ENCODE measurements at places on chromosomes 2 and 18.

DNA sequence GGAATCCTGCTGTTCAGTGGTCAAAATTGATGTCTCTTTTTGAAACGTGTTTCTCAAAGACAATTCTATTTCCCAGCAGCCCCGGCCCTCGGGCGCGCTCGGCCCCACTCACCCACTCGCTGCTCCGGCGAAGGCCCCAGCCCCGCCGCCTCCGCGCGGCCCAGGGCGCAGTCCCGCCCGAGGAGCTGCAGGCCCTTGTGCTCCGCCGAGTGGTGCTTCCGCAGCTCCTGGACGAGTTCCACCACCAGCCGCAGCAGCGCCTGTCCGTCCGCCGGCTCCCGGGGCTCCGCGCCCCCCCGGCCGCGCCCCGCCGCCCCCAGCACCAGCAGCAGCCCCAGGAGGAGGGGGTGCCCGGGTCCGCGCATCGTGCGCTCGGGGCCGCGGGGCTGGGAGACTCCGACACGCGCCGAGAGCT, 413 bp downstream of the ALKAL2 start:
- no peak for DNase-seq

DNA sequence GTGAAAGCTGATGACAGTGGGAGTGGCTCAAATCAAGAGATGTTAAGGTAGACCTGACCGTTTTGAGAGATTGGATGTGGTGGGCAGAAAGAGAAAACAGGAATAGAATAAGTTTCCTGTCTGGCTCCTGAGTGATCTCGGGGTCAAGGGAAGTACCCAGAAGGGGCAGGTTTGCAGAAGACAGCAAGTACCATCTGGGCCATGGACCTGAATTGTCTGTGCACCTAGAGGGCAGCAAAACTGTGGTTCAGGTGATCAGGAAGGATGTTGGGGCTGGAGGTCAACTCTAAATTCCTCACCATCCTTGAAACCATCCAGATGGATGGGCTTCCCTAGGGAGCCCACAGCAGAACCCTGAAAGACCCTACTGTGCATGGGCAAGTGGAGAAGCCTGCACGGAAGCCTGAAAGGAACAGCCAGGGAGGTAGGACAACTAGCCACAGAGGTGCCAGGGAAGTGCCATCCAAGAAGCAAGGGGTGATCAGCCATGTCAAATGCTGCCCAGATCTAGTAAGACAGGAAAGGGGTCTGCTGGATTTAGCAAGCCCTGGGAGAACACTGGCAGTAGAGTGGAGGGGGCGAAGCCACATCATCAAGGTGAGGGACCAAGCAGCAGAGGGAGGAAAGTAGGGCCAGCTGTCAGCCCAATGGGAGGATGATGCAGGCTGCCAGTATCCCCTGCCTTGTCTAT, 8.0 kb downstream of the TEX261 start:
- DNase-seq, result no peak

GRCh38 chr2:186129767-186130581, 356.1 kb upstream of the ZC3H15 start:
- no peak for DNase-seq

DNA sequence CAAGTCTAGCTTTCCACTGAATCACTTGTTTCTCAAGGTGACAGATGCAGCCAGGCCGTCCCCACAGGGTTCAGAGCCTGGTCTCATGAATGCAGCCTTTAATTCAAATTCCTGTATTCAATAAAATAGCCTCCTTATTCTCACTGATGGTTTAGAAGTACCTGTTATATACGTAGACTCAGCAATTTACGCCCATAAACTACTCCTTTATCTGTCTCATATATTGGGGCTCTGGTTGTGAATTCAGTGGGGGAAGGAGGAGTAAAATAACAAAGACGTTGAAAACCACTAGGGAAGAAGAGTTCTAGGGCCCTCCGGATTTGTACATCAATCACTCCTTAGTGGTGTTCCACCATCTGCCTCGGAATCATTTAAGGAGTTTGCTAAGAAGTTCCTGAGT, 1.7 kb downstream of the OBSL1 start:
- DNase-seq, result no peak

DNA sequence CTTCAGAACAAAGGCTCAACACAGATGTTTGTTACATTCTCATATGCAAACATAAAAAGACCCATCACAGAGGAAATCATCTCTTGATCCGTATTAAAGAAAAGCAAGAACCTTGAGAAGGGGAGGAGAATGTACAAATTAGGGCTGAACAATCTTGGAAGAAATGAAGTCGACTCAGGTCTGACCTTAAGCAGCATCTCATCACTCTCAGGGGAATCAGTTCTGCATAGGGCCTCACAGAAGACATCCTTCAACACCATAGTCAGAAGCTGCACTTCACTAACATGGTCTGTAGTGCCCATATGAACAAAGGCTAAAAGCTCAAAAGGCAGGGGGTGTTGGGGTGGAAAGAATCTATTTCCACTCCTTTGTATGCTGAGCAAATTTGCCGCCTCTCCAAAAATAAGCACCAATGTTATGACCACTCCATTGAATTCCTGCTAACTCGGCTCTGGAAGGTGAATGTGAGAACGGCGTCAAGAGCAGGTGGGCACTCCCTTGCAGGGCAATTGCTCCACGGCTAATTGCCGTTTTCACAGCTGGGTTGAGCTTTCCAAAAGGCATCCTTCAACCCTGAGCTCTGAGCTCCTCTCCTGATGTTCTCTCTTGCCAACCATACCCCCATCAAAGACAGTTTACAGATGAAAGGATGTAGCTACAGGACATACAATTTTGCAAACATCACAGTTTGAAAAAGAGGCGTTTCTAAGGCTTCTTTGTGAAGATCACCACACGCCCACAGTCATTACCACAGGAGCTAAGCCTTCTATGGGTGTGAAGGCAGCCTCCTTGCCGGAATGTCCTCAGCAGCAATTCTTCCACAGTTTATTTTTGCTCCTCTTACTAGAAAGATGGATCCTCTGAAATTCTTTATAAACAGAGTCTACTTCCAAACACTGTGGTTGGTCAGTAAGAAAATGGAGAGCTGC, 10.0 kb downstream of the KLF7 start:
- DNase-seq, result no peak

DNA sequence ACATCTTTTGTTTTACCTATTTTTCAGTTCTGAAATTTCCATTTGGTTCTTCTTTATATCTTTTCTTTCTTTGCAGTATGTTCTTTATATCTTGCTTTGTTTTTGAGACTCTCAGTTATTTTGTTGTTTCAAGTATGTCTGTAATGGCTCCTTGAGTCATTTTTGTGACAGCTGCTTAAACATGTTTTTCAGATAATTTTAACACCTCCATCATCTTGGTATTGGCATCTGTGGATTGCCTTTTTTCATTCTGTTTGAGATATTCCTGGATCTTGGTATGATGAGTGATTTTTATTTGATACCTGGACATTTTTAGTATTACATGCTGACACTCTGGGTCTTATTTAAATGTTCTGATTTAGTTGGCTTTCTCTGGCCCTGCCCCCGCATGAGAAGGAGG, 89.5 kb downstream of the NCOA1 start:
- no peak for DNase-seq

DNA sequence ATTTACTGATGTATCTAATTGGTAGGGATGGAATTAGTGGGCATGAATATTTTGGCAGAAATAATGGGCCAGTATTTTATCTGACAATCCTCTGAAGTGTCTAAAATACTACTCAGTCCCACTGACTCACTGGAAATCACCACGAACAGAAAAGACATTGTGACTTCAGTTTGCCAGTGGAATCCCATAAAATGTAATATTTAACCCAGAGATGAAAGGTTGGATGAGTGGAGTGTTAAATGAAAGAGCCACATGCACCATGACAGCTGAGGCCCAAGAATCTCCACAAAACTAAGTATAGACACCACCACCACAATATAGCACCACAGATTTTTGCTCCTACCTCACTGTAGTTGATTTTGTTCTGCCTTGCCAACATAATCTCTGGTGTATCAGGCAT, 103.9 kb downstream of the NEB start:
- no peak for DNase-seq

- no peak for DNase-seq
Observed at GRCh38 chr2:144434425-144435222, 85.3 kb downstream of the ZEB2 start.

GRCh38 chr18:31647127-31647753, 37.1 kb downstream of the B4GALT6 start:
- no peak for DNase-seq

GRCh38 chr2:213627835-213628460, 343.7 kb downstream of the SPAG16 start:
- no peak for DNase-seq

GRCh38 chr18:35368595-35368994, 8.5 kb downstream of the ZNF396 start:
- no peak for DNase-seq

DNA sequence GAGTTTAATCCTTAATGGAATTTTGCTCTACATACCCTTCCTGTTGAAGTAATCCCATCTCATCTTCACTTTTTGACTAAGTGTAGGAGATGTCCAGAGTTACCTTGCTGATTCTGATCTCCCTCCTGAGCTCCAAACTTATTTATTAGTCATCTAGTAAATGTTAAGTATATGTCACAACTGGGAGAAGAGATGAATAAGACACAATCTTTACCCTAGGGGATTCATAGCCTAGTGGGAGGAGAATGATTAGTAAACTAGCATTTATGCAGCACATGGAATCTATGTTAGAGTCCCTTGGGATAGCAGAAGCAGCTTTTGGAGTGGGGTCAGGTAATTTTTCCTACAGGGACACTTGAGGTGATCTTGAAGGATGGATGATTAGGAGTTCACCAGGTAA, 20.7 kb downstream of the ACVR2A start:
- no peak for DNase-seq

- no peak for DNase-seq
Observed at GRCh38 chr2:232886632-232887031, 16.6 kb downstream of the SNORC start.

DNA sequence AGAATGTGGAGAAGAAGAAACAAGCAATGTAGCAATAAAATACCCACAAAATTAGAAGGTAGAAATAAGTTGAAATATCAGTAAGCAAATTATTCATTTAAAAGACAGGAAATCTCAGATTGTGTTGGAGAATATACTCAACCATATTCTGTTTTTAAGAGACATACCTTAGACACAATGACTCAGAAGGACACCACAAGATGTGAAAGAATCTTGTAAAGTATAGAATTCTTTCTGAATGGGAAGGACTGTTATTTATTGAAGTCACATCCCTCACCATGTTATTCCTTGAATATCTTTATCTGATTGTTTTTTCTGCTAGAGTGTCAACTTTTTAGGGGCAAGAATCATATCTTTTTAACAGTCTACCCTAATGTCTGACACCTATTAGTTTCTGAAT, 50.4 kb downstream of the CTAGE1 start:
- DNase-seq, result no peak

- DNase-seq, result no peak
Observed at GRCh38 chr18:2968606-2969005, 44.3 kb downstream of the LPIN2 start.

DNA sequence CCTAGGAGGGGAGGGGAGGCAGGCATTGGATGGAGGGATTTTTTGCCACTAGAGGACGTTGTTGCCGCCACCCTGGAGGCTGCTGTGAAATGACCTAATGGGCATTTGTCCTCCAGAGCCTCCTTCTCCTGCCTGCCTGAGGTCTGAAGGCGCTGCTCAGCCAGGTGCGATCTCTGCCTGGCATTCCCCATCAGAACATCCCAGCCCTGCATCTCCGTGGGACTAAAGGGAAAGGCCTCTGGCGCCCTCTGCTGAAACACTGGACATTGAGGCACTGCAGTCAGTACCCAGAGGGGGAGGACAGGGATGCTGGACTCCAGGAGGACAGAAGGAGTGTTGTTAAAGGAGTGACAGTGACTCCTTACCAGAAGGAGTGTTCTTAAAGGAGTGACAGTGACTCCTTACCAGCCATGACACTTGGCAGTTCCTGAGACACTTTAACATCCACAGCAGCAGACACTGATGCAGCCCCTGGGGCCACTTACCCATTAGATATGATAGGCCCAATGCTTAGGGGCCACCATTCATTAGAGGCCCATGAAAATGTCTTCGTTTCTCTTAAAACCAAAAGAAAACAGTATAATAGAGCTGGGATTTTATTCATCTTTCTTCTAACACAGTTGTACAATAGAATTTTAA, 17.0 kb downstream of the THNSL2 start:
- peak; percentile 19 for DNase-seq

GRCh38 chr2:165682546-165682945, 111.5 kb downstream of the GALNT3 start:
- no peak for DNase-seq

GRCh38 chr2:137155356-137156104, 390.2 kb downstream of the THSD7B start:
- DNase-seq, result no peak

DNA sequence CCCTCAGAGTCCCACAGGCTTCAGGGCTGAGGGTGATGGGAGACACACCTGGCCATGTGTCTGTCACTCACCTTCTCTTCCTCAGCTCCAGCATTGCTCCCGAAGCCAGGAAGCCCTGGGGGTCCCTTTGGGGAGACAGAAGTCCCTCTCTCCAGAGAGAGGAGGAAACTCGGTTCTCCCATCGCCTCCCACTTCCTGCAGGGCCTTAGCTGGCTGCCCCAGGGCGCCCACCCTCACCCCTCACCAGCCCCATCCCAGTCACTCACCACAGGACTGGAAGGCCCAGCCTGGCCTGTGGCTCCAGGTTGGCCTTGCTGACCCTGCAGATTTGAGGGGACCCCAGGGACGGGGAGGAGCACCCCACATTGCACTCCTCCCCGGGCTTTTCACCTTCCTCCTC, 2.7 kb upstream of the RAB6D start:
- no peak for DNase-seq

DNA sequence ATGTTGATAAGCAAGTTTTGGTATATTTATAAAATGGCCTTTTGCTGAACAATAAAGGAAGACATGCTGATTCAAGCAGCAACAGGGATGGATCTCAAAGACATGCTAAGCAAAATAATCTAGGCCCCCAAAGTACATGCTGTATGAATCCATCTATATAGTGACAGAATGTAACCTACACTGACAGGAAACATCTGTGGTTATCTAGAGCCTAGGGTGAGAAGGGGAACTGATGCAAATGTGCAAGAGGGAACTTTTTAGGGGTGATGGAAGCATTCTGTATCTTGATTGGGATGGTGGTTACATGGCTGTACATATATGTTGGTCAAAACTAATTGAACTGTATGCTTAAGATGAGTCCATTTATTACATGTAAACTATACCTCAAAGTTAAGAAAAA, 24.2 kb downstream of the CNRIP1 start:
- DNase-seq, result no peak

All from CD4-positive, alpha-beta T cell treated with Interleukin-21 for 1 hour (primary cell).